ENCODE measurements at places on chromosomes 1 and 21.

DNA sequence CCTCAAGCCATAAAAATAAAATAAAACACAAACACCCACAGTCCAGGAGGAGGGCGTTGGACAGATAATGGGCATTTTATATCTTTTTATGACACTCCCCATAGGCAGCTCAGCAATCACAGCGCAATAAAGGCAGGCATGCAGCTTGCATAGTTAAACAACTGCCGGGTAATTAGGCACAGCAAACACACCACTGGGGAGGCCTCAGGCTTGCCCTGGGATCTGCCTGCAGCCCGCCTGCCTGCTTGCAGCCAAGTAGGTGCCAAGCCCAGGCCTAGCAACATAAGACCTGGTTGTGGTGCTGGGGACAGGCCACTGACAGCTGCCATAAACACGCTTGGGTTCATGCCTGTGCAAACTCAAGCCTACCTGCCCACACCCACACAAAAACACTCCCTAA lies 54.2 kb downstream of the DMAP1 start:
- no peak for DNase-seq

DNA sequence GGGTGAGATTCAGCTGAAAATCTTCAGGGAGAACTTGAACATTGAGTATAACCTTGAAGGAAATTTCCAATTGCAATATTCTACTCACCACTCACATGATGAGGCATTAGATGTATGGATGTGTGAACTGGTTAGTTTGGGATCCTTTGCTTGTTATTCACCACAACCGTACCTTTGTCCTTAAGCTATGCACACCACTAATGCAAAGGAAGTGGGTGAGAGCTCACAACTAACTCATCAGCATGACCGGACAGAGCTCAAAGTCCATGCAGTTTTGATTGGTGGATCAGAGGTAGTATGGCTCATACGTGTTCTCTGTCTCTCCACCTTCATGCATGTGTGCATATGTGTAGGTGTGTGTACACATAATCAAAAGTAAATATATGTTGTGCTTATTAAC lies 43.5 kb upstream of the MROH9 start:
- no peak for DNase-seq

GRCh38 chr1:38872401-38873026 lies 634 bp downstream of the MYCBP start:
- DNase-seq, result no peak

DNA sequence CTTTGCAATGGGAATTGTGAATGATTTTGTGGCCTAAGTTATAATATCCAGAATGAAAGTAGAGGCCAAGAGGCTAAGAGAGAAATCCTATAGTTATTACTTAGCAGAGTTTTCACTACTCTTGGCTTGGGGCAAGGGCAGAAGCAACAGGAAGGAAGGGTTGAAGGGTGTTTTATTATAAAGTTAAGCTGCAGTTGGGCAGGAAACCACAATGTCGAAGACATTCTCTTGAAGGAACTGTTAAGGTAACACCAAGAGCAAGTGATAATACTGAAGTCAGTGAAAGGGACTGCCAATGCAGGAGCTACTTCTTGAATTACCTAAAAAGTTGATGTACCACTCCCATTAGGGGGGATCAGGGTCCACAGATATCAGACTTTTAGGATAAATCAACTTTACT lies 8.3 kb downstream of the XCL2 start:
- no peak for DNase-seq

DNA sequence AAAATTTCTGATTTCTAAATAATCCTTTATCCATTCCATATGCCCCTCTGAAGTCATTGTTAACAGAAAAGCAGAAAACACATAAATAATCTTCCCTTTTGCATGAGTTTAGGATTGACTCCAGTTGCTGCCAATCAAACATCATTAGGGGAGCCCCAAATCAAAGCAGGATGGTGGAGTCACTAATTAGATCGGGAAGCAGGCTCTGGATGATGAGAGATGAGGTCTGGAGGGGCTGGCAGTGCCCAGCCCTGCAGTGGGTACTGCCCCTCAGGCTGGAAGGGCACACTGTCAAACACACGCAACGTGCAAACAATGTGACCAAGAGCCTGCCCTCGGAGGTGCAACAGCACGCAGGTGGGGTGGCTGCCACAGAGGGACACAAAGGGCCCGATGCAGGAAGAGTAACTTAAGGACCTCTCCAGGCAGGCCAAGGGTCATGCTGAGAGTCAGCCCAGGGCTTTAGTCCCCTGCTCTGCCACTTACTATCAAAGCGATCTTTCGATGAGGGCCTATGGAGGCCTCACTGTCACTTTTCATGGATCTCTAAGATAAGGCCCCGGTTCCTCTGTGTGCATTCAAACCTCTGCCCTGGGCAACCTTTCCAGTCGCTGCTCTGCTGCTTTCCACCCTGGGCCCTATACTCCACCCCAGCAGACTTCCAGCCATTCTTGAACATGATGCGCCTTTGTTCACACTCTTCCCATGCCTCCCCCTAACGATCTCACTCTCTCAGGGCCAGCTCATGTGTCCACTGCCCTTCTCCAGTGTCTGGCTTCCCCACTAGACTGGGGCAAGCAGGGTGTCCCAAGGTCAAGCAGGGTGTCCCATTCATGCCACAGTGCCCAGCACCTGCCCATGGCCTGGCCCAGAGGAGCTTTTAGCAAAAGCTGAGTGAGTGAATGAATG lies 98.9 kb downstream of the DMRTB1 start:
- DNase-seq, result no peak

DNA sequence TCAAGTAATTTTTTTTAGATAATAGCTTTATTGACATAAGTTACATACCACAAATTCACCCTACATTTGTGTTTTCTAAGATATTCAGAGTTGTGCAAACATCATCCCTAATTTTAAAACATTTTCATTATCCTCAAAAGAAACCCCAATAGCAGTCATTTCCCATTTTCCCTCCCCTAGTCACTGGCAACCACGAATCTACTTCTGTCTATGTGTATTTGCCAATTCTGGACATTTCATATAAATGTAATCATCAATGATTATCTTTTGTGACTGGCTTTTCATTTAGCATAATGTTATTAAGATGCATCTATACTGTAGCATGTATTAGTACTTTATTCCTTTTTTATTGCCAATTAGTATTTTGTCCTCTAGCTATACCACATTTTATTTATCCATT lies 88.8 kb upstream of the SLFNL1 start:
- DNase-seq, result no peak
